DND-41 (cell line): ENCODE measurements at places on chromosomes 7 and 10.

DNA sequence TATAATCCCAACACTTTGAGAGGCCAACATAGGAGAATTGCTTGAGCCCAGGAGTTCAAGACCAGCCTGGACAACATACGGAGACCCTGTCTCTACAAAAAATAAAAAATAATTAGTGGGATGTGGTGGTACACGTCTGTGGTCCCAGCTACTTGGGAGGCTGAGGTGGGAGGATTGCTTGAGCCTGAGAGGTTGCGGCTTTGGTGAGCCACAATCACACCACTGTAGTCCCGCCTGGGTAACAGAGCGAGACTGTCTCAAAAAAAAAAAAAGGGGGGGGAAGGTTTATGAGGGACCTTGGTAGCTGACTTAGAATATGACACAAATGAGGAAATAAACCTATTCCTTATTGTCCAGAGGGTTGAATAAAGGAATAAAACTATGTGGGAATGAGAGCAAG is 30.8 kb downstream of the SCD start:
- peaks cover 38% of the 10 kb centered on the region for H3K4me1 ChIP-seq
- H3K27me3 ChIP-seq = no peaks in the 10 kb centered on the region
- DNase-seq = no peak

- peaks cover 50% of the 10 kb centered on the region for H3K4me1 ChIP-seq
- H3K36me3 ChIP-seq = peaks cover 6% of the 10 kb centered on the region
- H3K27ac ChIP-seq = peak overlapping the region; percentile 92
- DNase-seq = peak; percentile 14
- H3K4me3 ChIP-seq = peak overlapping the region; percentile 85
These were observed 711 bp downstream of the KIF20B start for GRCh38 chr10:89702121-89702480.

GRCh38 chr10:50788951-50789945 is 49.5 kb downstream of the ASAH2B start:
- no peaks in the 10 kb centered on the region for H3K4me1 ChIP-seq
- H3K27ac ChIP-seq = no peak overlapping the region
- H3K4me3 ChIP-seq = no peak overlapping the region
- no peaks in the 10 kb centered on the region for H3K27me3 ChIP-seq

- no peaks in the 10 kb centered on the region for H3K4me1 ChIP-seq
- no peaks in the 10 kb centered on the region for H3K27me3 ChIP-seq
- H3K4me3 ChIP-seq = no peak overlapping the region
- H3K36me3 ChIP-seq = no peaks in the 10 kb centered on the region
- DNase-seq = no peak
These were observed 246.6 kb downstream of the XPNPEP1 start for GRCh38 chr10:109676703-109677102.

GRCh38 chr10:122279725-122280141 is 8.6 kb downstream of the BTBD16 start:
- no peak overlapping the region for H3K4me3 ChIP-seq
- H3K36me3 ChIP-seq = no peaks in the 10 kb centered on the region
- H3K27me3 ChIP-seq = no peaks in the 10 kb centered on the region
- H3K4me1 ChIP-seq = no peaks in the 10 kb centered on the region
- no peak for DNase-seq

- no peak for DNase-seq
- H3K27me3 ChIP-seq = no peaks in the 10 kb centered on the region
- H3K4me1 ChIP-seq = no peaks in the 10 kb centered on the region
- no peak overlapping the region for H3K27ac ChIP-seq
These were observed 9.4 kb downstream of the IFRD1 start for GRCh38 chr7:112459645-112460044.

DNA sequence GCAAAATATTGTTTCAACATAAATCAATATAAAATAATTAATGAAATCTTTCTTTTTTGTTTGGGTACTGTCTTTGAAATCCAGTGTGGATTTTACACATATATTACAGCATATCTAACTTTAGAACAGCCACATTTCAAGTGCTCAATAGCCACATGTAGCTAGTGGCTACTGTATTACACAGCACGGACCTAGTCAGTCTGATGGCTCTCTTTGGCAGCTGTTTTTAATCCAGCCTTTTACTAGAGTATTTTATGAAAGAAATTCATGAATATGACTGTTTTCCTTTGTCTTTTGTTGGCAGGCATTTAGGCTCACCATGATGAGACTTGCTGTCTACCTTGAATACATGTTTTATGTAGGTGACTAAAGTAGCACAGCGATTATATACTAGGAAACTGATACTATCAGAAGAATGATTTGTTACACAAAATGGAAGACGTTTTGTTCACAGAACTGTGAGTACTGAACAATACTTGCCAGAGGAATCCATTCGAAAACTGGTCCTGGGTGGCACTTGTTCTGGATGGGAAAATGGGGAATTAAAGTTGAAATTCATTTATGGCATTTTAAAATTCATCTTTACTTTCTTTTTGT is 386.7 kb downstream of the PHTF2 start:
- no peak for DNase-seq
- no peak overlapping the region for H3K27ac ChIP-seq
- peaks cover 2% of the 10 kb centered on the region for H3K27me3 ChIP-seq
- H3K4me1 ChIP-seq = no peaks in the 10 kb centered on the region

DNA sequence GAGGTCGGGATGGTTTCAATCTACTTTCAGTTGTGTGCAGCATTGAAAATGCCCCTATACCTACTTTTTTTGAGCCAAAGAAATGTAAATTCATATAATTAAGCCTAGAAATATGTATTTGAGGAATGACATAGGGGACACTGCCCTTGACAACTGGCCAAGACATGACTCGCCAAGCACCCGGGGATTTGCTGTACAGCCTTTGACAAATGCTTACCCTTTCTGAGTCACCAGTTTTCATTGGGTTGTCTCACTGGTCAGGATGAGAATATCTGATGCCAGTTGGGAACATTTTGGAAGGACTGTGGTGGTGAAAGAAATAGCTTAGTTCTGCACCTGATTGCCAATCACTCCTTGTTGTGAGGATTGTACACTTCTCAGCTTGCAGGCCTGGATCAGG is 166.8 kb upstream of the HABP2 start:
- no peak for DNase-seq
- peaks cover 12% of the 10 kb centered on the region for H3K27me3 ChIP-seq
- H3K27ac ChIP-seq = no peak overlapping the region
- no peaks in the 10 kb centered on the region for H3K36me3 ChIP-seq
- peaks cover 24% of the 10 kb centered on the region for H3K4me1 ChIP-seq

GRCh38 chr10:22230158-22230833 is 12.5 kb upstream of the EBLN1 start:
- no peak overlapping the region for H3K27ac ChIP-seq
- H3K36me3 ChIP-seq = no peaks in the 10 kb centered on the region
- no peak for DNase-seq
- peaks cover 51% of the 10 kb centered on the region for H3K27me3 ChIP-seq

- peaks cover 8% of the 10 kb centered on the region for H3K27me3 ChIP-seq
- no peak for DNase-seq
- H3K36me3 ChIP-seq = no peaks in the 10 kb centered on the region
- no peak overlapping the region for H3K27ac ChIP-seq
These were observed 9.2 kb upstream of the FOXP2 start for GRCh38 chr7:114405427-114405826.

DNA sequence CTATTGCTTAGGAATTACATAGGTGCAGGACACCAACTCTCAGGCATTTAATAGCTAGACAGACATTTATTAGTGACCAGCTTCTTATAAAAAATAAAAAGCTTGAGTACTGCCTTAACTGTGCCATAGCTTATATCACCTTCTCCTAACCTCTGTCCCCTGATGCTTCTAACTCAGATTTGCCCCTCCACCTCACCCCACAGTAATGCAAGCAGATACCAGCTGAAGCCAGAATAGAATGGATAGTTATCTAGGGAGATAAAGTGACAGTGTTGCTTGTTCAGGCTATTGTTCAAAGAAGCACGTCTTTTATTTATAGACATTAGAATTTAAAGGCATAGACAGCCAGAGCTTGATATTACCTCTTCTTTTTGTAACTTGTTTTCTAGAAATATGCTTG is 99.6 kb upstream of the GLCCI1 start:
- H3K27me3 ChIP-seq = no peaks in the 10 kb centered on the region
- DNase-seq = no peak
- H3K4me1 ChIP-seq = no peaks in the 10 kb centered on the region
- no peak overlapping the region for H3K4me3 ChIP-seq

GRCh38 chr7:101698964-101699363 is 69.9 kb upstream of the MYL10 start:
- no peaks in the 10 kb centered on the region for H3K36me3 ChIP-seq
- H3K4me3 ChIP-seq = no peak overlapping the region
- no peaks in the 10 kb centered on the region for H3K4me1 ChIP-seq
- no peak overlapping the region for H3K27ac ChIP-seq
- no peaks in the 10 kb centered on the region for H3K27me3 ChIP-seq

DNA sequence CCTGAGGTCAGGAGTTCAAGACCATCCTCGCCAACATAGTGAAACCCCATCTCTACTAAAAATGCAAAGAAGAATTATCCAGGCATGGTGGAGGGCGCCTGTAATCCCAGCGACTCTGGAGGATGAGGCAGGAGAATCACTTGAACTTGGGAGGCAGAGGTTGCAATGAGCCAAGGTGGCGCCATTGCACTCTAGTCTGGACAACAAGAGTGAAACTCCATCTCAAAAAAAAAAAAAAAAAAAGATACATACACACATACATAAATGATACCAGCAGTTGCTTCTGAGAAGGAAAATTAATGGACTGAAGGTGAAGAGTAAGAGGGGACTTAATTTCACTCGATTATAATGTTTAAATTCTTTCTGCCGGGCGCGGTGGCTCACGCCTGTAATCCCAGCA is 40.2 kb upstream of the PAX2 start:
- no peak overlapping the region for H3K4me3 ChIP-seq
- H3K36me3 ChIP-seq = no peaks in the 10 kb centered on the region
- peaks cover 5% of the 10 kb centered on the region for H3K27me3 ChIP-seq
- no peak overlapping the region for H3K27ac ChIP-seq

GRCh38 chr7:14170872-14171271 is 181.4 kb upstream of the ETV1 start:
- DNase-seq = no peak
- no peak overlapping the region for H3K4me3 ChIP-seq
- H3K27me3 ChIP-seq = no peaks in the 10 kb centered on the region
- H3K27ac ChIP-seq = no peak overlapping the region
- H3K36me3 ChIP-seq = no peaks in the 10 kb centered on the region

GRCh38 chr7:2162959-2163358 is 69.8 kb downstream of the MAD1L1 start:
- H3K27me3 ChIP-seq = no peaks in the 10 kb centered on the region
- H3K27ac ChIP-seq = no peak overlapping the region
- peaks cover 24% of the 10 kb centered on the region for H3K36me3 ChIP-seq
- H3K4me3 ChIP-seq = no peak overlapping the region
- no peaks in the 10 kb centered on the region for H3K4me1 ChIP-seq

- no peaks in the 10 kb centered on the region for H3K4me1 ChIP-seq
- H3K36me3 ChIP-seq = no peaks in the 10 kb centered on the region
- peaks cover 28% of the 10 kb centered on the region for H3K27me3 ChIP-seq
- H3K27ac ChIP-seq = no peak overlapping the region
These were observed 8.5 kb downstream of the UNC5B start for GRCh38 chr10:71220689-71221540.

DNA sequence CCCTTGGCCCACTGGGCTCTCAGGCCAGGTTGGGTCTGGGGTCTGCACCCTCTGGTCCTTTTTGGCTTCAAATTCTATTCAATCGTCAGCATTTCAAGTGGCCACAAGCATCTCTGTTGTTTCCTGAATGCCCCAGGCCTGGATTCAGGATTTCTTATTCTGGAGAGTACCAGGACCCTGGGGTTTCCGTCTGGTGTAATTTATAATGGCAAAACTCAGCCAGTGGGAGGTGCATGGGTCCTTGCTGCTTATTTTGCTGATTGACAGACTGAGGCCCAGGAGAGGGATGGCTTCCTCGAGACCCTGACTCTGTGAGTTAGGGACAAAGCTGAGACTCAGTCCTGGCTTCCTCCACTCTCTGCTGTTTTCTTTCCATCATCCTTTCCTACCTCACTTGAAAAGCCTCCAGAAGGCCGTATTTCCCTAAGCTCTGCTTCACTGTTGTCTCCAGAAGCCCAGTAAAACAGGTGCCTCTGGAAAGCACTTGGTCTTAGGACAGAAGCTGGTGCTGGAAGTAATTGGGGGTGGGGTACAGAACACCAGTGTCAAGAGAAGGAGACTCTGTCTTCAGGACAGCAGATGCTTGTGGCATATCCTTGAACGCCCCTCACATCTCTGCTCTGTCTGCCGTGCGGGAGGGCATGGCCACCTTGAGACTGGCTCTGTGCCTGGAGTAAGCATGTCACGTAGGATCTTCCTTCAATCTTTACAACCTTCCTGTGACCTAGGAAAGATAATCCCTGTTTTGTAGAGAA is 39.4 kb upstream of the SH2D4B start:
- H3K4me3 ChIP-seq = no peak overlapping the region
- peaks cover 17% of the 10 kb centered on the region for H3K4me1 ChIP-seq
- no peaks in the 10 kb centered on the region for H3K27me3 ChIP-seq
- H3K27ac ChIP-seq = no peak overlapping the region
- H3K36me3 ChIP-seq = peaks cover 13% of the 10 kb centered on the region

GRCh38 chr7:23454881-23455526 is 15.3 kb downstream of the IGF2BP3 start:
- no peaks in the 10 kb centered on the region for H3K36me3 ChIP-seq
- no peaks in the 10 kb centered on the region for H3K4me1 ChIP-seq
- no peak for DNase-seq
- H3K4me3 ChIP-seq = no peak overlapping the region

DNA sequence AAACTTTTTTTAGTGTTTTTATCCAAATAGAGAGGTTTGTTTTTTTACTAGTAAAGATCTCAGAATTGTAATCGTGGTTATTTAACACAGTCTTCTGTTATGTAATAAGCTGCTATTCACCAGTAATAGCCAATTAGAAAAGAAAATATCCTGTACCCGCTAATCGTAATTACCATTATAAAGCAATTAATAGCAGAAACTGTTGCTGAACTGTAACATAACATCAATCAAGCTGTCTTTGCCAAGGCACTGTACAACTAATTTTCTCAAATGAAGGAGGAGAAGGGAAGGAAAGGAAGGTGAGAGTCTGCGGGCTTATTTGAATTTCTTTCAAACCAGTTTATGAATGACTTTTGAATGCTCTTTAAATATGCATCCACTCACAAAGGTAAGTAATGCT is 9.3 kb downstream of the ZNF277 start:
- H3K27me3 ChIP-seq = no peaks in the 10 kb centered on the region
- no peak overlapping the region for H3K27ac ChIP-seq
- DNase-seq = no peak

GRCh38 chr10:114404171-114405010 is at the start of gene AFAP1L2:
TSS of gene AFAP1L2 (minus strand) at chr10:114404502. CDS start at chr10:114404455, 47 bp downstream.
- H3K4me1 ChIP-seq = no peaks in the 10 kb centered on the region
- H3K27ac ChIP-seq = no peak within 1 kb of the TSS
- peaks cover under 1% of the 10 kb centered on the region for H3K27me3 ChIP-seq
- H3K36me3 ChIP-seq = no peaks in the 10 kb centered on the region
- no peak for DNase-seq

DNA sequence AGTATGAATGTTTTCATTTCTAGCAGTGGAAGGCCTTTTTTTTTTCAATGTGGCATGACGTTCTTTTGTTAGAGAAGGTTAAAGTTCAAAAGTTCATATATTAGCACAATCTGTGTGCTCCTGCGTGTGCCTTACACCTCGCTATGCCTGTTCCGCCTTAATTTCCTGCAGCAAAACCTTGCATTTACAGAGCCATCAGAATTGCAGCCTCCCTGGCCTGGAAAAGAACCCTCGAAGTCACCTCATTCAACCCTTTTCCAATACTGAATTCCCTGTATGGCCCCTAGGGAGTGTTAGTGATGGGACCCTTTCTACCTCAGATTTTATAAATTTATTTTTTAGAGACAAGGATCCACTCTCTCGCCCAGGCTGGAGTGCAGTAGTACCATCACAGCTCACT is 103.5 kb upstream of the ZNF438 start:
- H3K36me3 ChIP-seq = no peaks in the 10 kb centered on the region
- H3K4me3 ChIP-seq = no peak overlapping the region
- peak; percentile 57 for DNase-seq
- peaks cover 90% of the 10 kb centered on the region for H3K4me1 ChIP-seq
- H3K27ac ChIP-seq = peak overlapping the region; percentile 99
